ENCODE measurements at places on chromosomes 5 and 9.

DNA sequence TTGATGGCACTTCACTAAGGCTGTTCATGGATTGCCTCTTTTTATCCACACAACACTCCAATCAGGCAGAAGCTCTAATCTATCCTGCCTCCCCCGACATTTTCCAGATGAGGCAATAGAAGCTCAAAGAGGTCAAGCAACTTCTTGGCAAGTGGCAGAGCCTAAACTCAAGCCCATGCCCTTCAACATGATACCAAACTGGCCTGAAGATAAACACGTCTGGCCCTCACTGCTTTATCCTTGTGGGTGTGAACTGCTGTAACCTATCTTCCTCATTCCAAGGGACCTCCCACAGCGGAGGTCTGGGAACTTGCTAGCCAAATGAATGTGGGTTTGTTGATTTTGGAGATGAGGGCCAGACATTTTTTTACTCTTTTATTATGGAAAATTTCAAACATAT, 9.5 kb downstream of the SLC35A4 start:
- H3K4me1 ChIP-seq: peaks cover 5% of the 10 kb centered on the region
- no peak for DNase-seq
- no peak overlapping the region for H3K27ac ChIP-seq
- H3K4me3 ChIP-seq: no peak overlapping the region

- H3K27me3 ChIP-seq: no peaks in the 10 kb centered on the region
- no peaks in the 10 kb centered on the region for H3K36me3 ChIP-seq
- no peak for DNase-seq
- no peak overlapping the region for H3K27ac ChIP-seq
Observed at GRCh38 chr9:136623842-136624183, 38.9 kb upstream of the EGFL7 start.

DNA sequence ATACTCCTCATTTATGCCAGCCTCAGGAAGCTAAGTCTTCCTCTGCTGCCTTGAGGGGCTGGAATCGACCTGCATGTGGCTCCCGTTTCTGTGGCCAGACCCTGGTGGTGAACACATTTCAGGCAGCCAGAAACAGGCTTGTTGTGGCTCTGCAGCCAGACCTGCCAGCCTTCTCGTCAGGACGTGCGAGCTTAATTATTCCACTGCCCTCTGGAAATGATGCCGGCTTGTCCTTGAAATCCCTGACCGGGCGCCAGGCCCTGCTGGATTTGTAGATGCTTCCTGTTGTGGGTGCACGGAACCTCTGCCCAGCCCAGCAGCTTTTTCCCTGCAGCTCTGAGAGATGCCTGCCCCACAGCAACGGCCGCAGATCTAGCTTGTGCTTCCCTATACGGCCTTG, 41.6 kb downstream of the PDZD2 start:
- no peak overlapping the region for H3K27ac ChIP-seq
- peaks cover 8% of the 10 kb centered on the region for H3K27me3 ChIP-seq
- H3K4me1 ChIP-seq: peaks cover 3% of the 10 kb centered on the region
- DNase-seq: no peak
- H3K4me3 ChIP-seq: no peak overlapping the region

GRCh38 chr5:1706428-1706827, 93.2 kb downstream of the MRPL36 start:
- no peaks in the 10 kb centered on the region for H3K36me3 ChIP-seq
- peaks cover 19% of the 10 kb centered on the region for H3K27me3 ChIP-seq
- H3K27ac ChIP-seq: no peak overlapping the region
- no peaks in the 10 kb centered on the region for H3K4me1 ChIP-seq

DNA sequence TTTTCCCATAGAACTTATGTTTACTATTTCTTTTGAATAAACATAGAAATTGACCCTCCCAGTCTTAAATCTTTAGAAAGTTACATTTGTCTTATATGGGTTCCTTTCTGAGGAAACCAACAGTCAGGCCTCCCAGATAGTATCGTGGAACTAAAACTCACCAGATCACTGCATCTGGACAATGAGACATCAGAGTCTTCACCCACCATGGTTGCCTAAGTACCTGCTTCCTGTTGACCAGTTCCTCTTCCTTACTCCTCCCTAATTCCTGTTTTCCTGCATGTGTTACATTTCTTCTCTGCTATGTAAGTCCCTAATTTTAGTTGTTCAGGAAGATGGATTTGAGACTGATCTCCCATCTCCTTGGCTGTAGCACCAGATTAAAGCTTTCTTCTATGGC, 462.2 kb downstream of the DIRAS2 start:
- H3K36me3 ChIP-seq: no peaks in the 10 kb centered on the region
- peaks cover 2% of the 10 kb centered on the region for H3K4me1 ChIP-seq
- H3K4me3 ChIP-seq: no peak overlapping the region
- no peak overlapping the region for H3K27ac ChIP-seq
- no peaks in the 10 kb centered on the region for H3K27me3 ChIP-seq
- no peak for DNase-seq

DNA sequence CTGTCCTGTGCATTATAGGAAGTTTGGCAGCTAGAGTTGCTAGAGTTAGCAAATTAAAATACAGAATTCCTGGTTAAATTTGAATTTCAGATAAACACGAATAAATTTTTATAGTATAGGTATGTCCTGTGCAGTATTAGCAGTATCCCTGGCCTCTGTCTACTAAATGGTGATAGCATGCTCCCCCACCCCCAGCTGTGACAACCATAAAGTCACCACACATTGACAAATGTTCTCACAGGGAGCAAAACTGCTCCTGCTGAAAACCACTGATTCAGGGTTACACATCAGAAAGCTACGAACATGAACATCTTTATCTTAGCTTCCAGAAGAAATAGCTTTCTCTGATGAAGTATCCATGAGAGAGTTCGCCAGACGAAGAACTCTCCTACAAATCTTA, 91.8 kb upstream of the CCDC112 start:
- H3K27ac ChIP-seq: no peak overlapping the region
- H3K27me3 ChIP-seq: no peaks in the 10 kb centered on the region
- peaks cover 6% of the 10 kb centered on the region for H3K4me1 ChIP-seq
- DNase-seq: no peak
- H3K4me3 ChIP-seq: no peak overlapping the region

DNA sequence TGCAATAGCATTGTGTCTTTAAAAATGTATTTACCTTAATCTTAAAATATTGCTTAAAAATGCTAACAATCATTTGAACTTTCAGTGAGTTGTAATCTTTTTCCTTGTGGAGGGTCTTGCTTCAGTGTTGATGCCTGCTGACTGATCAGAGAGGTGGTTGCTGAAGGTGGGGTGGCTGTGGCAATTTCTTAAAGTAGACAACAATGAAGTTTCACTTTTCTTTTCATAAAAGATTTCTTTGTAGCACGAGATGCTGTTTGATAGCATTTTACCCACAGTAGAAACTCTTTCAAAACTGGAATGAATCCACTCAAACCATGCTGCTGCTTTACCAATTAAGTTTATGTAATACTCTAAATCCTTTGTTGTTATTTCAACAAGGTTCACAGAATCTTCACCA, 50.8 kb downstream of the NR3C1 start:
- no peak overlapping the region for H3K27ac ChIP-seq
- no peak overlapping the region for H3K4me3 ChIP-seq
- peaks cover 3% of the 10 kb centered on the region for H3K36me3 ChIP-seq
- no peak for DNase-seq
- peaks cover 8% of the 10 kb centered on the region for H3K4me1 ChIP-seq

DNA sequence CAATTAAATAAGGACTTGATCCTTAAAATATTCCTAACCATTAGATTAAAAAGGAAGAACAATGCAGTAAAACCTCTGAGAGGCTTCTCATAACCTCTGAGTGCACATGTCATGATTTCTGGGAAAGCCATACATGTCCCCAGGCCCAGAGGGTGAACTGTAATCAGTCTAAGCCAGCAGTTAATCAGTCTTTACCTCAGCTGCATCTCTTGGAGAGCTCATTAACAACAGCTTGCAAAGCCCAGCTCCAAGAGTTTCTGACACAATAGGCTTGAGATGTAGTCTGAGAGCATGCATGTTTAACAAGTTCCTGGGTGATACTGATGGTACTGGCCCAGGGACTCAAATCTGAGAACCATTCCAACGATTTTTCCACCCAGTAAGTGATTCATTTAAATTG, 392.1 kb downstream of the DNAH5 start:
- H3K27me3 ChIP-seq: no peaks in the 10 kb centered on the region
- no peaks in the 10 kb centered on the region for H3K36me3 ChIP-seq
- DNase-seq: no peak
- no peaks in the 10 kb centered on the region for H3K4me1 ChIP-seq
- H3K4me3 ChIP-seq: no peak overlapping the region

GRCh38 chr5:140287801-140288521, 14.9 kb downstream of the PFDN1 start:
- H3K4me3 ChIP-seq: no peak overlapping the region
- no peak for DNase-seq

DNA sequence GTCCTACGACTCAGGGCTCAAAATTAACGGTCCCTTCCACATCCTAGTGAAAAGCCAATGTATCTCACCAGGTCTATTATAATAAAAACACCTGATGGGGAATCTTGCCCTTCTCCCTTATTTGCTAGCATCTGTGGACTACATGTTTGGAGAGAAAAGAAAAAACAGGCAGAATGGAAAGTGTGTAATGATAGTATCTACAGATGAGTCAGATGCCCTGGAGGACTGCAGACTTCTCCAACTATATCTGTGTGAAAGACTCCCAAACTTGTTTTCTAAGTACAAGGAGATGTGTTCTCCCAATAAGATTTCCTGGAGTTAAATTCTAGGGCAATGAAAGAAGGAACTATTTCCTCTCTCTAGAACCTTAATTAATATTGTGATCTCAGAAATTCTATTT, 66.0 kb downstream of the FOXB2 start:
- no peak overlapping the region for H3K4me3 ChIP-seq
- no peaks in the 10 kb centered on the region for H3K4me1 ChIP-seq
- H3K27ac ChIP-seq: no peak overlapping the region
- H3K36me3 ChIP-seq: no peaks in the 10 kb centered on the region
- DNase-seq: no peak
- peaks cover 3% of the 10 kb centered on the region for H3K27me3 ChIP-seq

GRCh38 chr9:113978725-113979342, 99.3 kb downstream of the AMBP start:
- DNase-seq: no peak
- no peak overlapping the region for H3K4me3 ChIP-seq
- H3K27ac ChIP-seq: no peak overlapping the region
- peaks cover 7% of the 10 kb centered on the region for H3K4me1 ChIP-seq

DNA sequence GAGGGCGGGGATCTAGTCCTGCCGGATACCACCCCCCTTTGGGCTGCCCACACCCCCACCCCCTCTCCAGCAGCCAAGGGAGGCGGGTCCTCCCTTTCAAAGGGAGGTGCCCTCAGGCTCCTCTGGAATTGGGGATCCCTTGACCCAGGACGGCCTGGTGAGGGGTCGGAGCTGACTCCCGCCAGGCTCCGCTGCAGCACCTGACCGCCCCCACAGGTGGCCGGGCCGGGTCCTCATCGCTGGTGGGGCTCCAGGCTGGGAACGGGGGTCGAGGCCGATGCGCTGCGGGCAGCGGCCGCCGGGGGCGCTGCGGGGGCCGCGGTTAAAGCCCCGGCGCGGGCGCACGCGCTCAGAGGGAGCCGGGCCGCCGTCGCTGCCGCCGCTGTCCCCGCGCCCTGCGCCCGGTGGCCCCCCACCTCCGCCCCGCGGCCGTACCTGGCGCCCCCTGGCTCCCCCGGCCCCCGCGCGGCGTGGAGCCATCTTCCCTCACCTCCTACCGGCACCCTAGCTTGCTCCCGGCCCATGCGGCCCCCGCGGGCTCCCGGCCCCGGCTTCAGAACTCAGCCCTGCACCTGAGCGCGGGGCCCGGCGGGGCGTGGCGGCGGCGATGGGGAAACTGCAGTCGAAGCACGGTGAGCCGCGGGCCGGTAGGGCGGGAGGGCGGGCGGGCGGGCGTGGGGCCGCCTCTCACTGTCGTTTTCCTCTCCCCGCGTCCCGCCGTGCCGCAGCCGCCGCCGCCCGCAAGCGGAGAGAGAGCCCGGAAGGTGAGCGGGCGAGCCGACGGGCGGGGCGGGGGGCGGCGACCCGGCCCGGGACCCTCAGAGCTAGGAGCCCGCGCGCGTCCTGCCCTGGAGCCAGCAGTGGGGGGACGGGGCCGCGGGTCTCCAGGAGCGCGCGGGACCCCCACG, at the start of gene NKD2:
NKD2 (plus strand) TSS at position 352 of the 908 bp plus-strand sequence; CDS start at position 608, 256 bp downstream.
- H3K27ac ChIP-seq: no peak within 1 kb of the TSS
- no peaks in the 10 kb centered on the region for H3K36me3 ChIP-seq
- H3K4me3 ChIP-seq: peak within 1 kb of the TSS; percentile 19

GRCh38 chr5:54885636-54886035, 99.8 kb downstream of the ESM1 start:
- H3K27me3 ChIP-seq: peaks cover 18% of the 10 kb centered on the region
- peaks cover 16% of the 10 kb centered on the region for H3K4me1 ChIP-seq

DNA sequence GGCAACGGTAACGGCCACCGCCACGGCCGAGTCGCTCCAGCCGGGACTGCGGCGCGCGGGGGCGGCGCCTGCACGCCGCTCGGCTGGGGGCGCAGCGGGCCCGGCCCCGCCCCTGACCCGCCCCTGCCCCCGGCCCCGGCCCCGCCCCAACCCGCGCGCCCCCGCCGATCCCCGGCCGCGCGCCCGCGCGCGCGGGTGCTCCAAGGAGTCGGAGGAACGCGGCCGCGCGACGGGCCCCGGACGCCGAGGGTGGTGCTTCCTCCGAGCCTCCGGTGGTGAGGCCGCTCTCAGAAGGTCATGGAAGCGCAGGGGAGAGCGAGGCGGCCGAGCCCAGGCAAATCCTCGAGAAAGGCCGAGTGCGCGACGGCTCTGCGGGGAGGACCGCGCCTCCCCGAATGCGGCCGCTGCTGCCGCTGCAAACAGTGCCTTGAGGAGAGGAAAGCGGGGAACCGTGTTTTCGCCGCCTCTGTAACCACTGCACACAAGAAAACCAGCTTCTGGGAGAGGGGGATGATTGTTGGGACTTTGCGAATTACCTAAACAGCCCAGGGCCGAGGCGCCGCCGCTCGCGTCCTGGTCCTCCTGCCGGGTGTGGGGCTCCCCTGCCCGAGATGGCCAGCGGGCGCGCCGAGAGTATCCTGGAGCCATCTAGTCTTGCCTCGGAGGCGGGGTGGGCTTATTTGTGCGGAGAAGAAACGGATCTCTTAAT, at the start of gene LIFR:
LIFR (minus strand) TSS at position 48 of the 709 bp plus-strand sequence. CDS start 25,999 bp downstream, outside the sequence.
- H3K4me1 ChIP-seq: peaks cover 2% of the 10 kb centered on the region
- no peaks in the 10 kb centered on the region for H3K36me3 ChIP-seq
- peak within 1 kb of the TSS; percentile 98 for H3K27ac ChIP-seq
- peak within 1 kb of the TSS; percentile 91 for H3K4me3 ChIP-seq
- peak; percentile 94 for DNase-seq

DNA sequence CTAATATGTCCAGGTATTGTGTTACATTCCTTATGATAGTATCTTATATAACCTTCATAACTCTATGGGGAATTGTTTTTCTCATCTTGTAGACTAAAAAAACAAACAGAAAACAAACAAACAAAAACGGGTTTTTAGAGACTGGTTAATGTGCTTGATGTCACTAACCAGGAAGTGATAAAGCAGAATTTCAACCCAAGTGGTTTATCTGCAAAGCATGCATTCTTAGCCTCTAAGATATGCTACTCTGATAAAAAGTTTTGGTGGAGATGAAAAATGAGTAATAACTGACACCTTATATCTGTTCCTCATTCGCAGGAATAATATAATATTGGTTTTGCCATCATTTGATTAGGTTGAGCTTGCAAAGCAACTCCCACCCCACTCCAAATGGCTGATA, 53.4 kb downstream of the PUM3 start:
- DNase-seq: no peak
- H3K36me3 ChIP-seq: peaks cover 29% of the 10 kb centered on the region
- H3K27ac ChIP-seq: no peak overlapping the region
- no peaks in the 10 kb centered on the region for H3K27me3 ChIP-seq
- no peaks in the 10 kb centered on the region for H3K4me1 ChIP-seq

GRCh38 chr9:30982301-30982700, 1402.1 kb upstream of the ACO1 start:
- no peak for DNase-seq
- no peaks in the 10 kb centered on the region for H3K4me1 ChIP-seq
- no peak overlapping the region for H3K27ac ChIP-seq
- no peaks in the 10 kb centered on the region for H3K36me3 ChIP-seq

- no peak overlapping the region for H3K4me3 ChIP-seq
- no peak for DNase-seq
- H3K4me1 ChIP-seq: no peaks in the 10 kb centered on the region
Observed at GRCh38 chr5:23157169-23157568, 304.0 kb upstream of the CDH12 start.

Measured in muscle of leg (tissue), 16 donors.